Mucosa of descending colon (tissue), 3 donors: ENCODE measurements at places on chromosomes 6 and 20.

GRCh38 chr20:37319151-37319671 lies 26.7 kb upstream of the SRC start:
- no peak for DNase-seq

DNA sequence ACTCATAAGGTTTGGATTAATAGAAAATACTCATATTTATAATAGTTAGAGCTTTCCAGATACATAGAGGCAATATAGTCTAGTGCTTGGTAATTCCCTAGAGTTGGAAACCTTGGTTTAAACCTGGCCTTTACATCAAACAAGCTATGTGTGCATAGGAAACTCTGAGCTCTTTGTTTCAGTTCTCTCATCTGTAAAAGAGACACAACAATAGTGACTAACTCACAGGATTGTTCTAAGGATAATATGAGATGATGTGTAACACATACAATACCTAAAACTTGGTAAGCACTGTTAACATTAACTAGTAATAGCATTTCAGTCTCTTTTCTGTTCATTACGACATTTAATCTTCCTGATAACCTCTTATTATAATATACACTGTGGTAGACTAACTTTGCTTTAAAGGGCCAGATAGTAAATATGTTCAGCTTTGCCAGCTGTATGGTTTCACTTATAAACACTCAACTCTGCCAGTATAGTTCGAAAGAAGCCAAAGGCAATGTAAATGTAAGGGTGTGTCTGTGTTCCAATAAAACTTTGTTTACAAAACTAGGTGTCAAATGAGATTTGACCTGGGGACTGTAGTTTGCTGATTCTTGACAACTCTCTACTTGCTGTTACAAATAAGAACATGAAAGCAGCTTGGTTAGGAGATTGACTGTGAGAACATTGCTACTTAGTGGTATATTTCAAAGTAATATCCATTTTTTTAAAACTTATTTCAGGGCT lies 370.6 kb upstream of the FLRT3 start:
- no peak for DNase-seq

DNA sequence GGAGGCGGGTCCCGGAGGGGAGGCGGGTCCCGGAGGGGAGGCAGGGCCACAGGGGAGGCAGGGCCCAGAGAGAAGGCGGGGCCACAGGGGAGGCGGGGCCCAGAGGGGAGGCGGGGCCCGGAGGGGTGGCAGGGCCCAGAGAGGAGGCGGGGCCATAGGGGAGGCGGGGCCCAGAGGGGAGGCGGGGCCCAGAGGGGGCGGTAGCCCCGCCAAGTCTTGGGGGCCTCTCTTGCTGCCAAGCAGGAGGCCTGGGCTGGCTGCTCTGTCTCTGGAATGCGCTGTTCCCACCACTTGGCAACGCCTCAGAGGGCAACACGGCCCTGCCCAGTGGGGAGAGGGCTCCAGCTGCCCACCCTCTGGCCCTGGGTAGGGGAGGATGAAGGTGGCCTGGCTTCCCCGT lies 80.5 kb downstream of the YTHDF1 start:
- DNase-seq: peak; percentile 24

- DNase-seq: no peak
Observed at GRCh38 chr20:51848346-51848745, 46.0 kb upstream of the SALL4 start.

- no peak for DNase-seq
Observed at GRCh38 chr6:161542346-161542980, 268.6 kb upstream of the AGPAT4 start.

DNA sequence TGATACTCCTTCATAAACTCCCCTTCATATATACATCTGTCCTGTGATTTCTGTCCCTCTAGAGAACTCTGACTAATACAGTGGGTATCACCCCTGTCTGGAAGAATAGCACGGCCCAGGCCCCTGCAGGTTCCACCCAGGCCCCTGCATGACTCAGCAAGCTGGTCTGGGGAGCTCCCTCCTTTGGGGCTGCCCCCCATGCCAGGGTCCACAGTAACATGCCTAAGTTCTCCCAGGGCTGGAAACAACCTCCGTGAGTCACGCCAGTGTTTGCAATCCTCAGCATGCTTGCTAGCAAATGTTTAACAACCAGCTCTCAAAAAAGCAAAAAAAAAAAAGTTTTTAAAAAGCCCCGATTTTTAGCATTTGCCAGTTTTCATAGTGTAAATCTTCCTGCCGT lies 134.3 kb upstream of the CDH4 start:
- DNase-seq: no peak

- DNase-seq: no peak
Observed at GRCh38 chr6:4336778-4337442, 201.5 kb upstream of the ECI2 start.

DNA sequence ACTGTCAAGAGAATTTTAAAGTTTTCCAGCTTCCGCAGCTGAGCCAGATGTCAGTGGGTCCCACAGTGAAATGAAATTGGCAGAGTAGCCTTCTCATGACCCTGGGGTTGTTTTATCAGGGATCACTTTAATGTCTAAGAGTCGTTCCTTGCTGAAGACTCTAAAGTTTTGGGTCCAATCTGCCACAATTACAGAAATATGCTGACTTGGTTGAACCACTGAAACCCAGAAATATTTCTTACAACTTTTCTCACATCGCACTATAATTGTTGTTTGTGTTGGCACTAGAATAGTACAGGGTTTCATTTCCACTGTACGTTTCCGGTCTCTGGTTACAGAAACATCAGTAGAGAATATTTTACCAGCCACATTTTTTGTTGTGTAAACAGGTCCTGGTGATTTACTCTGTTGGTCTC lies 109.0 kb downstream of the HMGCLL1 start:
- DNase-seq: no peak

DNA sequence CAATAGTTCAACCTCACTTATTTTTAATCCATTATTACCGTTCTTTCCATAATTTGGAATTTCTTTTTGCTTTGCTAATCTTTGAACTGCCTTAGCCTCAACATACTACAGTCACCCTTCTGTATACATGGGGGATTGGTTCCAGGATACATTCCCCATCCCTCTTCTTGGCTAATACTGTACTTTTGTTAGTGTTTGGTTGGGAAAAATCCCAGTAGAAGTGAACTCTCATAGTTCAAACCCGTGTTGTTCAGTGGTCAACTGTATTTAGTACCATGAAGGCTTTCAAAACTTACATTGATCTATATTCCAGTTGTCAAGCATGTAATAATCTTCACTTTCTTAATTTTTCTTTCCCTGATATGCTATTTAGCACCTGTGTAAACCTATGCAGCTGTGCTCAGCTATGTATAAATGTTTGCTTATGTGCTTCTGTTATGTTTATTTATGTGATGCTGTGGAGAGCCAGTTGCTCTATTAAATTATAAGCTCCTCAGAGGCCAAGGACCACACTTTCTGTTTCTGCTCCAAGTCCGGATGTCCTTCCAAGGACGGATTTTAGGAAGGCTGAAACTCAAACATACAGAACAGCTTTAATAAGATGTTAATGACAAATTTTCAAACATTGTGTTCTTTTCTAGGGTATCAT lies 33.3 kb upstream of the LAMA4 start:
- no peak for DNase-seq

DNA sequence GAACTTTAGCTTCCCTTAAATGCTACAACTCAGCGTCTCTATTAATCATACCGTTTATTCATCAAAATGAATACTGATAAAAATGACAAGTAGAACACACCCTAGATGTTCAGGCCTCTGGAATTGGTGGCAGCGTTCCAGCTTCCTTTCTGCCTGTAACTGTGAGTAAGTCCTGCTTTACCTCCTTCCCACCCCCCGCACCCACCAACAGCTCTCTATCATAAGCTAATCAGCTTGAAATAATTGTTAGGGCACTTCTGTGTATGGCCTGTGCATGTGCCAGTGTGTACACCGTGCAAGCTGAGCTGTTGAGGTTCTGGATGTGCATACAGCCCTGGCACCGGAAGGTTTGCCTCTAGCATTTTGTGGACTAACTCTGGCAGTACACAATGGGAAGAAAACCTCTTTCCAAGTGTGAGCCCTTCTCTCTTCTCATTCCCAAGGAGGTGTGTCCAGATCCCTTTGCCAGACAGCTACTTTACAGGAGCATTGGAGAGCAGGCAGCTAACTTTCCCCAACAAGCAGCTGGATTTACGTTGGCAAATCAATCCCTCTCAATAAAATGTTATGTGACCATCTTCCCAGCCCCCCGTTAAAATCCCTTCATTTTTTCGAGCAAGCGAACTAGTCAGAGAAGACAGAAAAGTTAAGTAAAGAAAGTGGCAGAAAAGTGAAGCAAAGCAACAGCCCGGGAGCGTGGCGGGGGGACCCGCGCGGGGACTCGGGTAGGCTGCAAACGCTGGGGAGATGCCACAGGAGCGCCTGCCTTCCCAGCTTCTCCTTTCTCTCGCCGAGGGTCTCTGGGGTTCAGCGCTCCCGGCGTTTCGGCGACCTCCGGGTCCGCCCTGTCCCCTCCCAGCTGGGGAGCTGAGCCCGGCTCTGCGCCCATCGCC lies 803 bp upstream of the ADGRG6 start:
- DNase-seq: peak; percentile 37

DNA sequence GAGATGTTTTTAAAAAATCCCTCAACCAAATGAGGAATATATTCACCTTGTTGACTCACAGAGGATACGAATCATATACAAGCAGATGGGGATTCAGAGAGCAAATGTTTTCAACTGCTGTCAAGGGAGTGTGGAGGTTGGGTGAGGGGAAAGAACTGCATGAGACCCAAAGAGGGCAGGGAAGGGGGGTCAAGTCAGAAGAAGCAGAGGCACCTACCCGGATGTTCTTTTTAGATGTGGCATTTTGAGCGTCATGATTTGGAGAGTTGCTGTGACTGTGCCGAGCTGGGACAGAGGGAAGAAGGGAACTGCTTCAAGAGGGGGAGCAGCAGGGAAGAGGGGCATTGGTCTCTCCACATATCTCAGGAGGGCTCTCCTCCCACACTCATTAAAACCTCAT lies 191.3 kb upstream of the PROKR2 start:
- no peak for DNase-seq
